ENCODE measurements at places on chromosomes 12 and 14.

- no peak for DNase-seq
These were observed 73.7 kb downstream of the SERPINA3 start for GRCh38 chr14:94685681-94686485.

GRCh38 chr12:25293653-25294052 lies 42.9 kb upstream of the KRAS start:
- no peak for DNase-seq

GRCh38 chr12:49621651-49622500 lies 1.5 kb upstream of the PRPF40B start:
- DNase-seq: no peak

- DNase-seq: no peak
These were observed 318.9 kb downstream of the SNAPC1 start for GRCh38 chr14:62081012-62081612.

GRCh38 chr14:68730348-68730747 lies 62.5 kb downstream of the ZFP36L1 start:
- no peak for DNase-seq
